ENCODE measurements at places on chromosomes 12 and 14.

GRCh38 chr12:127911291-127911690, 355.7 kb upstream of the TMEM132C start:
- DNase-seq, result no peak

DNA sequence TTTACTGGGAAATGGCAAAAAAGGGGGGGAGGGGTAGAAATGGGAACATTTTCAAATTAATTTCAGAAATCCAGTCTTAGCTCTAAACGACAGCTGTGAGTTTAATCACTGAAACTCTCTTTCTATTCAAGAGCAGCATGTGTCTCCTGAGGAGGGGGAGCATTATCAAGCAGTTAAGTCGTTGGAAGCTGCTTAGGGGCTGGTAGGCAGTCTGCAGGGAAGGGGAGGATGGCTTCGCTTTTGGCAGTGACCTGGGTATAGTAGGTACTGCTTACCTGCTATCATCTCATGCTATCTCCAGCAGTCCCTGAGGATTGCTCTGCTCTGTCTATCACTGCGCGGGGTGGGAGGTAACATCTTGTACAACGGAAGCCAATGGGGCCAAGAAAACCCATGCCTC, 567.4 kb downstream of the NRXN3 start:
- no peak for DNase-seq

DNA sequence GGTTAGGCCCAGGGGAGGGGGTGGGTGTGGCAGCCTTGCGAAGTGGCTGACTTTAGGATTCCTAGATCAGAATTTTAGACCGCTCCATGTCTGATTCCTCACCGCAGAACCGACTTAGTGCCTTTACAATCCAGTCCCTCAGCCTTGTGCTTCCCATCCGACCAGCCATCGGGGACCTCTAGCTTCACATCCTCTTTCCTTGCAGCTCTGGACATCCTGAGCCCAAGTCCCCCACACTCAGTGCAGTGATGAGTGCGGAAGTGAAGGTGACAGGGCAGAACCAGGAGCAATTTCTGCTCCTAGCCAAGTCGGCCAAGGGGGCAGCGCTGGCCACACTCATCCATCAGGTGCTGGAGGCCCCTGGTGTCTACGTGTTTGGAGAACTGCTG, 557 bp downstream of the COPS7A start:
- no peak for DNase-seq

DNA sequence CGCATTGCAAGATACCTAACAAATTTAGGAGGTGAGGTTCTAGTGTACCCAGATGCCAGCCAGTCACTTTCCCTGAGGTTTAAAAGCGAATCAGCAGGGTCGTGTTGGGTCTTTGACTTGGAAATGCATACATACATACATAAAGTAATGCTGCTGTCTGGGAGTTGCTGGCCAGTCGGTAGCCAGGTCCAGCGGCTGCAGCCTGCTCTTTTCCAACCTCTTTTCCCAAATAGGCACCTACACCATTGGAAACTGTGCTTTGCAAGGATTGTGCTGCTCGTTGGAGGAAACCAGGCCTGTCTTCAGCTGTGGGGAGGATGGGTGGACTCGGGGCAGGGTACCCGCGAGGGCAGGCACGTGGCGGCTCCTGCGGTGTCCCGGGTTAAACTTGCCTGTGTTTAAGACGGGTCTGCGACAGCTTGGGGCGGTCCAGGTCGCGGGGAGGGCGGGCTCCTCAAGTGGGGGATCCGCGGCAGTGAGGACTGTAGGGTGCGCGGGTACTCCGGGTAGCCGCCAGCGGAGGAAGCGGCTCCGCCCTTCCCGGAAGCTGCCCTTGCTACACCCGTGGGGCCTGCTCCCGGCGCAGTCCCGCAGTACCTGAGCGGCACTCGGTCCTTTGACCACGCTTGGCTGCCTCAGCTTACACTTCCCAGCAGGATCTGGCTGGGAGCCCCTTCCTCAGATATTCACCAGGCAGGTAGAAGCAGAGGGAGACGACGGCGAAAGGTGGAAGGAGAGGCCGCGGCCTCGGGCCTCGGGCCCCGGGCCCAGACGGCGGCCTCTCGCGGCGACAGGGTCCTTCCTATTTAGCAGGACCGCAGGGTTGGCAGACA, 2.7 kb downstream of the TTC6 start:
- DNase-seq, result no peak

DNA sequence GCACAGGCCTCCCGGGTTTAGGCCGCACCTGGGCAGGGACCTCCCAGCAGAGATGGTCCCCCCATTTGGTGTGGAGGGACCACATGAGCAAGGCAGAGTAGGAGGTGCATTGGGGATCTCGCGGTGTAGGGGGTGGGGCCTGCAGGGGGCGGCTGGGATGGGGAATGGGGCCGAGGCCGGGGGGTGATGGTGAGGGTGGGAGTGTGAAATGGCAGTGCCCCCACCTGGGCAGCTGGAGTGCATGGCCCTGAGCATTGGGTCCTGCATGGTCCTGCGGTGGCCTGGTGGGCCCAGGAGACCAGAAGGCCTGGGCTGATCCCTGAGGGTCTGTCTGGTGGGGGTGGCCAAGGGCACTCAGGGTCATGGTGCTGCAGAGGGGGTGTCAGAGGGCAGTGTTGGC, 111.8 kb downstream of the KIF26A start:
- DNase-seq, result no peak

- DNase-seq, result no peak
These were observed 4.6 kb downstream of the SNRPF start for GRCh38 chr12:95863337-95863736.

DNA sequence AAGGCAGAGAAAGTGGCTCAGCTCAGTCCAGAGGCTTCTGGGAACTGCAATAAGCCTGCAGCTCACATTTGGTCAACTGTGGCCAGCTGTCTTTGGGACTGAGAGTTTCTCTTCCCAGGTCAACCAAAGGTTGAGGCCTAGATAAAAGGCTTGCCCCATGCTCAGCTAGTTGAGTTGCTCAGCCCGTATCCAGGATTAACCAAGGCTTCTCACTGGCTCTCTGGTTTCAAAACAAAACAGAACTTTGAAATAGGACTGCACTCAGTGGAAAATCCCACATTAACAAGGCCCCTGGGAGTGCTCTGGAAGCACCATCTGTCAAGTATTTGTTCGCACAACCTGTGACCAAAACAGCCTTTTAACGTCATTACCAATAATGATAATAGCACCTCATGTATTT, 40.3 kb upstream of the NUAK1 start:
- peak; percentile 37 for DNase-seq

DNA sequence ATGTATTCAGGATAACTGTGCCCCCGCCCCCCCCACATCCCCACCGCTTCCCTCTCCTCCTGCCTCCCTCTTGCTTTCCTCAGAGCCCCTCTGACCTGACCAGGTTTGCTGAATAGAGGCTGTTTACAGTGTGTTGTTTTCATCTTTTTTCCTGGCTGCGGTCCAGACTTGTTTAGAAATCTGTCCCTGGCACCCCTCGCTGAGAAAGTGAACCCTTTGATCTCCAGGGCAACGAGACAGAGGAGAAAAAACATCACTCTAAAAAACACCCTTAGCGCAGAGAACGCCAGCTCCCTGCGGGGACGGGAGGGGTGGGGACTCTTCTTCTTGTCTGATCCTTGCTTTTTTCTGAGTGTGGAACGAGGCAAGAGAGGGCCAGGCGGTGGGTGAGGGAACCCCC, 22.5 kb downstream of the SDS start:
- DNase-seq, result no peak

GRCh38 chr12:46214668-46215436, 54.0 kb downstream of the SLC38A1 start:
- DNase-seq, result no peak

GRCh38 chr12:116635487-116635886, 76.3 kb downstream of the MAP1LC3B2 start:
- DNase-seq, result peak; percentile 36

DNA sequence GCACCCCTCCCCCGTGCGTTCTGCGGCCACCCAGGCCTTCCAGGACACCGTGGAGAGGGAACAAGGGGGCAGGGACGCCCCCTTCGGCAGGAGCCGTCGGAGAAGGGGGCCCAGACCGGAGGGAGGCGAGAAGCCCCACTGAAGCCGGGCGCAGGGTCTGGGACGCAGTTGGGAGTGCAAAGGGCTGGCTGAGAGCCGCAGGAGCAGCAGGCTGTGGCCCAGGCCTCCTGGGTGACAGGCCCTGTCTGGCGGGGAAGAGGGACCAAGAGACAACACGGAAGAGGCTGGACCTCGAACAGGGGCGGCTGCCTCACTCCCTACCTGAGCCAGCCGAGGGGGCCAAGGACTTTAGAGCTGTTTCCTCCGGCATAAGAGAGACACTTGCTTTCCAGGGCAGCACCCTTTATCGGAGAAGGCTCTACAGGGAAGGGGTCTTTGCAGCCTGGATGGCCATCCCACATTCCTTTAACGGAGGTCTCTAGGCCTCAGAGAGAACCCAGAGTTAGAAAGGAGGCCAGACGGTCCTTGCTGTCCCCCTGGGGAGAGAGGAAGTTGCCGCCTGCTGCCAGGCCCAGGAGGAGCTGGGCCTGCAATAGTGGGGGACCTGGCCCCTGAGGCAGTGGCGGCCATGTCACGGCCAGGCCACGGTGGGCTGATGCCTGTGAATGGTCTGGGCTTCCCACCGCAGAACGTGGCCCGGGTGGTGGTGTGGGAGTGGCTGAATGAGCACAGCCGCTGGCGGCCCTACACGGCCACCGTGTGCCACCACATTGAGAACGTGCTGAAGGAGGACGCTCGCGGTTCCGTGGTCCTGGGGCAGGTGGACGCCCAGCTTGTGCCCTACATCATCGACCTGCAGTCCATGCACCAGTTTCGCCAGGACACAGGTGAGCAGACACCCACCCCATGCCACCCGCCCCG, 1.3 kb downstream of the DTX1 start:
- DNase-seq, result no peak

GRCh38 chr14:103257211-103257962, 76.7 kb upstream of the EIF5 start:
- DNase-seq, result no peak

DNA sequence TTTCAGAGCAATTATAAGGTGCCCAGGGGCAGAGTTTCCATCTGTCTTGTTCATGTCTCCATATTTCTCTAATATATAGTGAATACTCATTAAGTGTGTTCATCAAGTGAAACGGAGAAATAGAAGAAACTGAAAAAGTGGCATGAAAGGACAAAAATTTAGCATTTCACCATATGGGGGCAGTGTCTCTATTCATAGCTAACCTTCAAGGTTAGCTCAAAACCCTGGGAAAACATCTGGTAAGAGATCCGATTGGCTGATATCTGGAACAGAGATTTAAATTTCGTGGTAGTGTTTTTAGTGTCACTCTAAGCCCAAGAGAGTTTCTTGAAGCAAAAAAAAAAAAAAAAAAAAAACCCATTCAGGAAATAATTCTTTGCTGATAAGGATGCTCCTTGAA, 367.5 kb downstream of the DAD1 start:
- DNase-seq, result peak; percentile 40

- DNase-seq, result peak; percentile 59
These were observed 33.0 kb downstream of the IQSEC3 start for GRCh38 chr12:99605-100004.
